ENCODE measurements at places on chromosomes 11 and 22.

- DNase-seq = no peak
Measured at GRCh38 chr11:28269586-28269985, 161.4 kb downstream of the METTL15 start.

DNA sequence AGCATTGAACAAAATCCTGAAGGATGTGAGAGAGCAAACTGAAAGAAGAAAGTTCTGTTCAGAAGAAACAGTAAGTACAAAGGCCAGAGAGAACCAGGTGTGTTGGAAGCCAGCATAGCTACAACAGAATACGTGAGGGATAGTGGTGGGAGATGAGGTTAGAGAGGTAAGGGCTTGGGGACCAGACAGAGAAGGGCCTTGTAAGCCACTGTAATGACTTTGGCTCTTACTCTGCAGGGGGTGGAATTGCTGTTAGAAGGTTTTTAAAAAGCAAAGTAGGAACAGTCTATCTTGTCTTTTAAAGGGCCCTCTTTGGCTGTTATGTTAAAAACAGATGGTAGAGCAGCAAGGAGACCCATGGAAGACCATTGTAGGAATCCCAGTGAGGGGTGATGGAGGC is 4.2 kb downstream of the PRRG4 start:
- DNase-seq = no peak

DNA sequence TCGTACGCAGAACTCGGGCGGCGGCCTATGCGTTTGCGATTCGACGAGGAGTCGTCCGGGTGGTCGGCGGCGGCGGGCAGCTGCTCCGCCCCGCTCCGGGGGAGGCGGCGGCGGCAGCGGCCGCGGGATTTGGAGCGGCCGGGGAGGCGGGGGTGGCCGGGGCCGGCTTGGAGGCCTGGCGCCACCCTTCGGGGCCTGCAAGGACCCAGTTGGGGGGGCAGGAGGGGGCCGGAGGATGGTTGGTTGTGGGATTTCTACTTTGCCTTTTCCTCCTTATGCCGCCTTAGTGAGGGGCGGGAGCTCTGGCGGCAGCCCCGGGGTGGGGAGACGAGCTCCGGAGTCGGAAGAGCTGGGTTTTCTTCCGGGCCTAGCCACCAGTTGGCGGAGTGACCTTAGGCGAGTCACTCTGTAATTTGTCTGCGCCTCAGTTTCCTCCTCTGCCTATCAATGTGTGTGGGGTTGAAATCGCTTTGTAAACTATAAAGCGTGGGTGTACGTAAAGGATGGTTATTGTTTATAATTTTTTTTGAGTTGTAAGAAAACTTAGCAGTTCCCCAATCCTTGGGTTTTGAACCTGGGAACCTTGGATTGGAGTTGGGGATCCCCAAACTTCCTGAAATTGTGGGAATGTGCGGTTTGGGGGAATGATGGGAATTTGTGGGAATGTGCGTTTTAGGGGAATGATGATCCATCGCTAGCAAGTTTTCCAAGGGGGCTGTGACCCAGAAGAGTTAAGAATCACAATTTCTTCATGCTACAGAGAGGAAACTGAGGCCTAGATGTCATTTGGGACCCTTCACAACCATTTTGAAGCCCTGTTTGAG is 679 bp downstream of the TUG1 start:
- DNase-seq = peak; percentile 27

GRCh38 chr11:96309016-96309642 is 33.9 kb downstream of the MAML2 start:
- no peak for DNase-seq

DNA sequence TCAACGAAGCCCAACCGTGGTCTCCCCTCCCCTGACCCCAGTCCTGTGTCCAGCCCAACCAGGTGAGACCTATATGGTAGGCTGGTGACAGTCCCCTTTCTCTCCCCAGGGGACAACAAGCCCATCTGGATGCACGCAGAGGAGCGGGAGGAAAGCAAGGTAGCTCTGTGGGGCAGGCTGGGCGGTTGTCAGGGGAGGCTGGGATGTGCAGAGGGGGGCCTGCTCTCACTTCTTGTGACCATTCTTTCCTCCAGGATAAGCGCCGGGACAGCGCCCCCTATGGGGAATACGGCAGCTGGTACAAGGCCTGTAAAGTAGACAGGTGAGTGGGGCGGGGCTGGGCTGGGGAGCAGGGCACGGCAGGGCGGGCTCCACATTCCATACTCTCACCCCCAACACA is 3.5 kb upstream of the RAB1B start:
- no peak for DNase-seq

Measured in NCI-H2081 (cell line).